ENCODE measurements at places on chromosomes 1 and 21.
A peak's percentile ranks its signal among the peaks of the same experiment; 100 is the strongest.

- no peak for DNase-seq
Observed at GRCh38 chr21:44052830-44053226, 40.7 kb downstream of the TRAPPC10 start.

GRCh38 chr1:33697816-33698215 lies 166.1 kb upstream of the HMGB4 start:
- DNase-seq = no peak

- no peak for DNase-seq
Observed at GRCh38 chr1:208431721-208432120, 187.5 kb upstream of the PLXNA2 start.

GRCh38 chr1:153339802-153340201 lies 8.8 kb downstream of the PGLYRP4 start:
- DNase-seq = no peak

GRCh38 chr1:172108161-172108893 lies 267.0 kb downstream of the DNM3 start:
- DNase-seq = no peak

DNA sequence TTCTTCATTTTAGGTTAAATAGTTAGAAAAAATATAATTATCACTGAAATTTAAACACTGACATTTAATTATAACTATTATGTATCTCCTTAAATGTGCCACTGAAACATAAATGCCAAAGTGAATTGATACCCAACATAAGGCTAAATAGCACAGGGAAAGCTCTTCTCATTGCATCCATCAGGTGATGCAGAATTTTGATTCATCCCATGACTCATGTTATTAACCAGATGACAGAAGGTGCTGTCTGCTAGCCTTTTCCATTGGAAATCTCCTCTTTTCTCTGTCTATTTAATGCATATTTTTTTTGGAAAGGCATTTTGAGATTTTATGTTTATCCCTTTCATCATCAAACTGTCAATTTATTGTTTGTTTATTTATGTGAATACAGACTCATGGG lies 136.8 kb downstream of the KCNK2 start:
- no peak for DNase-seq

- DNase-seq = no peak
Observed at GRCh38 chr1:34781844-34782391, 904 bp downstream of the GJB3 start.

GRCh38 chr1:165253818-165254254 lies 102.7 kb downstream of the LMX1A start:
- DNase-seq = no peak

- peak; percentile 87 for DNase-seq
Observed at GRCh38 chr1:52842643-52843310, at the start of gene ZYG11A. Gene ZYG11A (plus strand): TSS chr1:52842760. CDS start chr1:52842884, 124 bp downstream.

DNA sequence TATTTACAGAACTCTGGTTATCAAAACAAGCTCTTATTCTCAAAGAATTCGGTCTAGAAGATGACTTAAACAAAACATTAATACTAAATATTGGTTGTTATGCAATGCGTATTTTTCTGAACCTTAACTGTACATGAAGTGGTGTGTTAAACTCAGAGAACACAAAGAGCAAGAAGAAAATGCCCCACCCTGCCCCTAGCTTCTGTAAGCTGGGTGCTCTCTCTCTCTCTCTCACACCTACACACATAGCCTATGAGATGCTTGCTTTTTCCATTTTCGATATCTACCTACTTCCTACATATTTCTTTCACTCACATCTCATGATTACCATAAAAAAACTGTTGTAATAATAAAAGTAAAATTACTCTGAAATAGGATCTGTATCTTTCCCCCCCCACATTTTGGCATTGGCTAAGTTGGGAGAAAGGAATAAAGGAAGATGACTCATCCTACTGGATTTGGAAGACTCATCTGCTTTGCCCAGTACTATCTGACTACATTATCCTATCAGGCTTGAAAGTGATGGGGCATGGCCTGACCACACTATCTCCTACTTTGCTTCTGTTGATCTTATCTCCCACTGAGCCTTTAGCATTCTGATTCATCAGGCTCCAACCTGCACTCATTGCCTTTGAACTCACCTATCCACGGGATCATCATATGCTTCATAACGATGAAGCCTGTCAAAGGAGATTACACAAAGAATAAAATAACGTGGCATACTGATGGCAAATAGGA lies 2.9 kb downstream of the CRYZ start:
- no peak for DNase-seq

GRCh38 chr1:231519166-231519565 lies 9.3 kb upstream of the TSNAX start:
- no peak for DNase-seq

DNA sequence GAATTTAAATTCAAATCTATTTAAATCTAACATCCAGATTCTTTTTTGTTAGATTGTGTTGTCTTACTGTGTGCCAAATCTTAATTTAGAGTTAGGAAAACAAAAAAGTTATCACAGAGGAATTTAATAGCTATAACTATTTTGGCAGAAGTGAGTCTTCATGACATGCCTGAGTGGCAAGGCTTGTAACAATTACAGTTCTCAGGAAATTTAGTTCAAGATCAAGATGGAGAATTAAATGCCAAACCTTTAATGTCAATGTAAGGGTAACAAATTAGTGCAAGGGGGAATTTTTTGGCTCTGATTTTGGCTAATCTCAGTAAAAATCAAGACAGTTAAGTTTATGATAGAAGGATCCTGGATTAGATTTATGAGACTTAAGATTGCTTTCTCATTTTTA lies 58.4 kb downstream of the GDAP2 start:
- DNase-seq = no peak

- DNase-seq = no peak
Observed at GRCh38 chr1:245571815-245572294, 417.1 kb downstream of the KIF26B start.

DNA sequence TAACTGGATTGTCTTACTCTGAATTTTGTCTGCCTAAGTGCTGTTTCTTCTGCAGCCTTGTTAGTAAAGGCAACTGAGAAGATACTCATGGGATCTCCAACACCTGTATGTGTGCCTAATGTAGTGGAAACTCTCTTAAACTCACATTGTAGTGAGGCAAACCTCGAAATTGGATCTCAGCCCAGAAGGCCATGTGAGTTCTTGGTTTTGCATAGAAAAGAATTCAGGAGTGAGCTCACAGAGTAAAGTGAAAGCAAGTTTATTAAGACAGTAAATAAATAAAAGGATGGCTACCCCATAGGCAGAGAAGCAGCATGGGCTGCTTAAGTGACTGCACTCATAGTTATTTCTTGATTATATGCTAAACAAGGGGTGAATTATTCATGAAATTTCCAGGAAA lies 1344.7 kb downstream of the NCAM2 start:
- DNase-seq = no peak

DNA sequence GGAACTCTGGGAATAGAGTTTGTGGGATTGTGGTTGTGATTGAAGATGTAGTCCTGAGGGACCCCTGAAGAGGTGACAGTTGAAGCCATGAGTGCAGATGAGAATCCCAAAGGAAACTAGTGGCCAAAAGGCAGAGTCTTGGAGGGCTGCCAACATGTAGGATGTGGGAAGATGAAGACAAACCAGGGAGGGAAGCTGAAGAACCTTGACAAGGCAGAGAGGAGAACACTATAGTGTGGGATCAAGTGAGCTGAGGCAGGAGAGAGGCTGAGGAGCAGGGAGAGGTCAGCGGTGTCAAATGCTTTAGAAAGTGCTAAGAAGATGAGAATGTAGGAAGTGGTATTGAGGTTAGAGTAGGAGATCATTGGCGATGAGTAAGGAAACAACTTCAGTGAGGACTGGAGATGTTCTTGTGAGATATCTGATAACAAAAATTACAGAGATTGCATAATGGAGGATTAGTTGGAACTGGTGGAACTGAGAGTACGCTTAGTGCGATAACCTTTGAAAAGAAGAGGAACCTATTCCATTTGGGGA lies 88.5 kb upstream of the VCAM1 start:
- DNase-seq = no peak

GRCh38 chr1:36083635-36084496 lies at the start of gene TEKT2:
Gene TEKT2 (plus strand): TSS chr1:36084094. CDS start chr1:36084922, 828 bp downstream.
- DNase-seq = peak; percentile 75

DNA sequence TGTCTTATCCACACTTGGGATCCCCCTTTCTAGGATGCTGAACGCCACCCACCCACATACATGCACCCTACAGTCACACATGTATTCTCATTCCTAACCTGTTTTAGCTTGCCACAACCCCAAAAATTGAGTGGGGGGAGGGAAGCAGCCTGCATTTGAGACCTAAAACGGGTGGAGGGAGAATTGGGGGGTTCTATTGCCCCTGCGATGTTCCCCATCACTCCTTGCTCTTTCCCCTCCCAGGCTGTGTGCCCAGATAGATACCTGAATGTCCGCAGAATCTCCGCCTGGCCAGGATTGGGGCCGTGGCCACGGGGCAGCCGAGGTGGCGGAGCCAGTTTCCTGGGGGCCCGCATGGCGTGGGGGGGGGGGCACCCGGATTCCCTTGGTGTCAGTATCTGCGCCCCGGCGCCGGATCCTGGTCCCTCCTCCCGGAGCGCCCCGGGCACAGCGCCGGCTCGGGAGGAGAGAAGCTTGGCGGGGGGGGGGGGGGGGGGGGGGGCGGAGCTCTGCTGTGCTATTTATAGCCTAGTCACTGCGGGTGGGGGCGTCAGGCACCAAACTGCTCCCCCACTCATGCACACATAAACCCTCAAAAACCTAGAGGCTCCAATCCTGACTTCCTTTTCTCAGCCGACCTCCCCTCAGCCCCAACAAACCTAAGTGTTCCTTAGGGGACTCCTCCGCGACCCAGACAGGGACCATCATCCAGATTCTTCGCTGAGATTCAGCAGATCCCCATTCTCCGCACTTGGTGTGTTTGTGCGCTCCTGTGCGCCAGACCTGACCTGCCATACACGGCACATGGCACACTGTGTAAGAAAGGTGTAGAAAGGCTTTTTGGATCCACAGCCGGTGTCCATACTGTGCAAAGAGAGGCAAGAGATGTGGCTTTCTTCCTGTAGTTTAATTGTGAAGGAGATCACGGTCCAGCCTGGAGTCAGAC lies 1.9 kb downstream of the ANKRD34A start:
- DNase-seq = no peak

Measured in NT2/D1 (cell line).